ENCODE measurements at places on chromosomes 13 and 19.

GRCh38 chr13:24214528-24214927 is 54.0 kb downstream of the SPATA13 start:
- DNase-seq = no peak

GRCh38 chr13:25203127-25203740 is 31.1 kb upstream of the AMER2 start:
- DNase-seq = no peak

- no peak for DNase-seq
These were observed 39.2 kb upstream of the SEMA6B start for GRCh38 chr19:4598712-4599111.

DNA sequence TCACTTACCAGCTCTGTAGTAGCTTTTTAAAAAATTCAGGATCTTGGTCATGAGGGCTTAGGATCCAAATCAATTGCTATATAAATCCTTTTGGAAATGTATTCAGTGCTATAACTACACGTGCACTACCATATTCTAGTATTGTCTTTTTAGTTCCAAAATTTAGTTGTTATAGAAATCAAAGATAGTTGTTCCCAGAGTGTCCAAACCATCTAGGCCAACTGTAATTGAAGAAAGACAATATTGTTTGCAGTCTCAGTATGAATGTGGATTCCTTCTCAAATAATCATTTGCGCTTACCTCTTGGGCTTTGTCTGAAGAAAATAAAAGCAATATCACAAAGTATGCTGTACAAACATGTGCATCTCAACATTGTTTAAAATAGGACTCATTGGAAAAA is 184.1 kb upstream of the EDNRB start:
- DNase-seq = no peak

GRCh38 chr19:46975925-46976782 is 43.5 kb upstream of the NPAS1 start:
- no peak for DNase-seq

GRCh38 chr19:48415395-48415794 is 21.9 kb downstream of the GRIN2D start:
- no peak for DNase-seq

Measured in NCI-H1092 (cell line).